ENCODE measurements at places on chromosomes 2 and 18. TPM values are rescaled to one million over a fixed set of nuclear protein-coding genes. Genes with fewer than 3 reads are reported as not detected.

Gene CRACDL
- 13.0 TPM for total RNA-seq

Gene PECR
- 11.1 TPM for total RNA-seq

Gene CTLA4
- total RNA-seq, result 1.2 TPM

Gene BOK
- total RNA-seq, result 32.4 TPM

Gene GATA6
- total RNA-seq, result 2.1 TPM

Gene SH3RF3
- 2.9 TPM for total RNA-seq

Gene RAD51AP2
- 0.89 TPM for total RNA-seq

Gene INHBB
- 12.4 TPM for total RNA-seq

DNA sequence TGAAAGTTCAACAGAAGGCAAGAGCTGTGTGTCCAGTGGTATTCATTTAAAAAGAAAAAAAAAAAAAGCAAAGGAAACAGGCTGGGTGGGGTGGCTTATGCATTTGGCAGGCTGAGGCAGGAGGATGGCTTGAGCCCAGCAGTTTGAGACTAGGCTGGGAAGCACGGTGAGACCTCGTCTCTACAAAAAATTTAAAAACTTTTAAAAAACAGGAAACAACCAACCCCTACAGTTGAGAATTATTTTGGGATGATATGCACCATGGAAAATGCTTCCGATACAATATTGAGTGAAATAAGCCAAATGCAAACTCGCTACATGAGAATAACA is 31.2 kb downstream of the PTPN18 start:
- H3K27ac ChIP-seq, result peak overlapping the region; percentile 57
- no peak for DNase-seq
- H3K4me3 ChIP-seq, result no peak overlapping the region
- no peaks in the 10 kb centered on the region for H3K27me3 ChIP-seq
- H3K4me1 ChIP-seq, result peaks cover 37% of the 10 kb centered on the region

DNA sequence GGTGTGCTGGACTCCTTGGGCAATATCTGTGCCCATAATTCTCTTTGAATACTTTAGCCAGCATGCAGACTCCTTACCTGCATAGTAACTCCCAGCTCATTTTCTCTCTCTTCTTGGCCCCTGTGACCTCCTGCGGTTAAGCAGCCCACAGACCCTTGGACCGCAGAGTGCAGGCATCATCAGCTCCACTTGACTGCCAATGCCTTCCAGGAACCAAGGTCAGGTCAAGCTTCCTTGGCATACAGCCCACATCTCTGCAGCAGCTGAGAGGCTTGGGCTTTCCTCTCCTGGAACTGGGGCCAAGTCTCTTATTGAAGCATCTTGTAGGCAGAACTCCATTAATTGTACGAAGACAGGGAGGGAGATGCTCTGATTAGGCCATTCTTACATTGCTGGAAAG is 130.1 kb upstream of the PIEZO2 start:
- no peak for DNase-seq
- no peak overlapping the region for H3K4me3 ChIP-seq
- no peak overlapping the region for H3K27ac ChIP-seq
- H3K36me3 ChIP-seq, result no peaks in the 10 kb centered on the region

GRCh38 chr18:58394046-58394445 is 234.8 kb downstream of the ALPK2 start:
- H3K27ac ChIP-seq, result no peak overlapping the region
- peaks cover 8% of the 10 kb centered on the region for H3K36me3 ChIP-seq
- no peak overlapping the region for H3K4me3 ChIP-seq
- peak; percentile 37 for DNase-seq

- DNase-seq, result no peak
- H3K4me1 ChIP-seq, result no peaks in the 10 kb centered on the region
- peaks cover 3% of the 10 kb centered on the region for H3K27me3 ChIP-seq
- H3K4me3 ChIP-seq, result no peak overlapping the region
- H3K27ac ChIP-seq, result no peak overlapping the region
Measured at GRCh38 chr2:158228943-158229508, 127.3 kb downstream of the UPP2 start.

- H3K4me1 ChIP-seq, result peaks cover 25% of the 10 kb centered on the region
- no peaks in the 10 kb centered on the region for H3K36me3 ChIP-seq
- no peaks in the 10 kb centered on the region for H3K27me3 ChIP-seq
- H3K4me3 ChIP-seq, result peak within 1 kb of the TSS; percentile 85
Measured at GRCh38 chr2:159616286-159616701, at the start of gene BAZ2B. Gene BAZ2B (minus strand): TSS chr2:159616548. CDS start chr2:159478719, 137,829 bp downstream.

GRCh38 chr2:26639685-26640243 is 1.4 kb downstream of the CIB4 start:
- no peak overlapping the region for H3K27ac ChIP-seq
- H3K27me3 ChIP-seq, result peaks cover 11% of the 10 kb centered on the region
- H3K4me3 ChIP-seq, result no peak overlapping the region

DNA sequence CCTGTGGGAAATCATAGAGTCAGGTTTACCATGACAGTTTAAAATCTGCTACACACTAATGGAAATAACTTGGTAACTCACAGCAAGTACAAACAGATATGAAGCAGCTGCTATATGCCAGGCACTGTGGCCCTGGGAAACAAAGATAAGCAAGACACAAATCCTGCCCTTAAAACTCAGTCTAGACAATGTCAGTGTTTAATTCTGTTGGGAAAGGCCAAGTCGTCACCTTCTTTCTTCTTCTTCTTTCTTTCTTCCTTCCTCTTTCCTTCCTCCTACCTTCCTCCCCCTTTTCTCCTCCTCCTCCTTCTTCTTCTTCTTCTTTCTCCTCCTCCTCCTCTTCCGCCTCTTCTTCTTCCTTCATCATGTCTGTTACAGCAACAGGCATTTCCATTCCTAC is 26.8 kb downstream of the PLEK start:
- no peak overlapping the region for H3K27ac ChIP-seq
- no peaks in the 10 kb centered on the region for H3K36me3 ChIP-seq
- no peaks in the 10 kb centered on the region for H3K27me3 ChIP-seq

GRCh38 chr2:120465989-120466703 is 120.2 kb downstream of the INHBB start:
- H3K4me3 ChIP-seq, result no peak overlapping the region
- peaks cover 45% of the 10 kb centered on the region for H3K4me1 ChIP-seq
- no peaks in the 10 kb centered on the region for H3K36me3 ChIP-seq
- H3K27me3 ChIP-seq, result no peaks in the 10 kb centered on the region
- H3K27ac ChIP-seq, result no peak overlapping the region

- peak overlapping the region; percentile 40 for H3K27ac ChIP-seq
- H3K27me3 ChIP-seq, result no peaks in the 10 kb centered on the region
- DNase-seq, result no peak
- H3K4me3 ChIP-seq, result peak overlapping the region; percentile 13
Measured at GRCh38 chr2:231985823-231986261, 24.3 kb downstream of the DIS3L2 start.

GRCh38 chr18:22018366-22018765 is 151.0 kb upstream of the GATA6 start:
- H3K4me1 ChIP-seq, result no peaks in the 10 kb centered on the region
- H3K36me3 ChIP-seq, result no peaks in the 10 kb centered on the region
- H3K4me3 ChIP-seq, result no peak overlapping the region
- no peak overlapping the region for H3K27ac ChIP-seq
- DNase-seq, result no peak

GRCh38 chr2:179675435-179675834 is 186.0 kb downstream of the ZNF385B start:
- no peaks in the 10 kb centered on the region for H3K27me3 ChIP-seq
- H3K27ac ChIP-seq, result no peak overlapping the region
- no peaks in the 10 kb centered on the region for H3K36me3 ChIP-seq
- no peak overlapping the region for H3K4me3 ChIP-seq
- DNase-seq, result no peak

DNA sequence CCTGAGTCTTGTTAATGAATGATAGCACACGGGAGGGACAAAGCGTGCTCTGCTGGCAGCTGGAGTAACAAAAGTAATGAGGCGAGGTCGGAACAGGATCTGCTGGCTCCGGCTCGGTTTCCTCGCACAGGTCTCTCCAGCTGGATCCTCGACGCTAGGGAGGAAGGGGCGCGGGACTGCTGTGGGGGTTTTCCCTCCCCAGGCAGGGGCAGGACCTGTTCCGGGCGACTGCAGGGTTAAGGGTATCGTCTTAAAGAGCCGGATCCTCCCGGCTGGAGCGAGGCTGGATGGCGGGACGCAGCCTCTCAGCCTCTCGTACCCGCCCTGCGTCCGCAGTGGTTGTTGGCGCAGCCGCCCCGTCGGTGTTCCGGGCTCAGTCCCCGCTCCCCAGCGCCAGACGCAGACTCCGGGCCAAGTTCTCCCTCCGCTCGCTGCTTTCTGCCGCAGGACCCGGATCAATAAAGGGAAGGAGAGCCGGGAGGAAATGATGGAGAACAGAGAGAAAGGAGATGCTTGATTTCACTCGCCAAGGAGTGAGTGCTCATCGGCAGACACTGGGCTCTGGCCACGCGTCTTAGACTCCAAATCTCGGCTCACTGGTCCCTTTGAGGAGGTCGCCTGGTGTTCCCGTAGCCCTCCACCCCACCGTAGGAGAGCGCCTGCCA is 1.1 kb upstream of the LIPG start:
- no peaks in the 10 kb centered on the region for H3K36me3 ChIP-seq
- no peak overlapping the region for H3K27ac ChIP-seq
- H3K4me1 ChIP-seq, result peaks cover 29% of the 10 kb centered on the region
- no peak for DNase-seq
- peak overlapping the region; percentile 39 for H3K4me3 ChIP-seq

- no peaks in the 10 kb centered on the region for H3K36me3 ChIP-seq
- H3K4me3 ChIP-seq, result no peak overlapping the region
- peaks cover 2% of the 10 kb centered on the region for H3K4me1 ChIP-seq
Measured at GRCh38 chr18:44411976-44412375, 268.7 kb upstream of the SETBP1 start.

DNA sequence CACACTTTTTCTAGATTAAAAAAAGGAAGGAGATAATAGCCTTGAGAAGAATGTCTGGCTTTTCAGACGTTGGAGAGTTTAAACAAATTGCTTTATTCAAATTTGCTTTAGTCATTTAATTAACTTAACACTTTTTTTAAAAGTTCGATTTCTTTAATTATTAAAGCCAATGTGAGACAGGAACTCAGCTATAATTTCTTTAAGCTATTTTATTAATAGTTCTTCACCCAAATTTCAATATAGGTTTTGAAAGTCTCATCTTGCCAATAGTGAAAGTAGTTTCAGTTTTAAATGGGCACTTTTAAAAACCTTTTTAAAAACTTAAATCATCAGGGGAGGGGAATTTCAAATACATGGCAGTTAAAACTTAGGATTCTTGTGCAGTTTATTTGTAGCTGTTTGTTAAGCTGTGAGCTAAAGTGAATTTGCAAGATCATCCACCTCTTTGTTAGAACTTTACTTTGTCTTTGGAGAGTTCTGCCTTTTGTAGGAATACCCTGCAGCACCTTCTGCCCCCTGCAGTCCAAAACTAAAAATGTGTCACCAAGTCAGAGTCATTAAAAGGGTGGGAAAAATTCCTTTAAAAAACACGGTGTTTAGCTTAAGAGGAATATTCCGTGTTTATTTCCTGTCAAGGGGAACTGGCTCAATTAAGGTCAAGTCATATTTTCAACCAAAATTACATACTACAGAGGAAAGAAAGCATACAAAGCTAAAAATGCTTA is 4.6 kb downstream of the TGIF1 start:
- H3K36me3 ChIP-seq, result peaks cover 32% of the 10 kb centered on the region
- H3K4me3 ChIP-seq, result peak overlapping the region; percentile 90
- H3K4me1 ChIP-seq, result peaks cover 67% of the 10 kb centered on the region
- no peaks in the 10 kb centered on the region for H3K27me3 ChIP-seq

GRCh38 chr2:45170191-45171135 is 161.2 kb upstream of the SIX2 start:
- no peaks in the 10 kb centered on the region for H3K36me3 ChIP-seq
- peaks cover 67% of the 10 kb centered on the region for H3K27me3 ChIP-seq
- H3K4me1 ChIP-seq, result peaks cover 21% of the 10 kb centered on the region
- DNase-seq, result no peak
- no peak overlapping the region for H3K27ac ChIP-seq
- H3K4me3 ChIP-seq, result peak overlapping the region; percentile 59

- no peaks in the 10 kb centered on the region for H3K27me3 ChIP-seq
- DNase-seq, result peak; percentile 42
- no peak overlapping the region for H3K4me3 ChIP-seq
- no peaks in the 10 kb centered on the region for H3K4me1 ChIP-seq
- no peak overlapping the region for H3K27ac ChIP-seq
- H3K36me3 ChIP-seq, result peaks cover 84% of the 10 kb centered on the region
Measured at GRCh38 chr18:11885278-11885947, 22.7 kb downstream of the MPPE1 start.

All from suprapubic skin (tissue), 4 donors.